ENCODE measurements at places on chromosomes 3 and 15.

GRCh38 chr15:68492855-68493254, 60.9 kb upstream of the ITGA11 start:
- no peak for DNase-seq

DNA sequence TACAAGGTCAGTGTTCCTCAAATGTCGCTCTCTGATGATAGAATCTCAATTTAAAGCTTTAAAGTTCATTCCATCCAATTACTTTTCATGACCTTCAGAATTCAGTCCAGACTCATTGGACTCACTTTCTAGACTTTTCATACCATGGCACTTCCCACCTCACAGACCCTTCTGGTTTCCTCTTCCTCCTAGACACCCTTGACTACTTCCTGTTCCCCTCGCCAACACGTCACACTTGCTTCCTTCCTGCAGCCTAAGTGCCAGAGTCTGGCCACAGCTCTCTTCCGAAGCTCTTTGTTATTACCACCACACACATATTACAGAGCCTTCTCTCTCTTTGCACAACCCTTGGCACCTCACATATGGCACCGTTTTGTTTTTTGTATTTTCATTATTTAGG, 59.1 kb upstream of the UMPS start:
- DNase-seq = no peak

DNA sequence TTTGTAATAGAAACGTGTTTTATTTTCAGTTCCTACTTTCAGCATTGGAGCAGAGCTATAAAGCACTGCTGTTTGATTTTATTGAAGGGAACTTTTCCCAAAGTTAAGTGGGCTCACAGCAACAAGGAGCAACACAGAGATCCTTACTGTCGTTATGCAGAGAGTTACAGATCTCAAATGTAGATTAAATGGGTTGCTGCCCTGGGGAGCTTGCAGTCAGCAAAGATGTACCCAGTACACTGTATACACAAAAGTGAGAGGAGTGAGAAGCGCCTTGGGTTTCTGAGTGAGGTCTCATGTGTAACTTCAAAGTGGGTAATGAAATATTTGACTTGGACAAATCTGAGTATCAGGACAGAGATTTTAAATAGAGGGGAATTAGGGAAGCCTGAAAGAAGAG, 47.7 kb downstream of the MED12L start:
- no peak for DNase-seq

DNA sequence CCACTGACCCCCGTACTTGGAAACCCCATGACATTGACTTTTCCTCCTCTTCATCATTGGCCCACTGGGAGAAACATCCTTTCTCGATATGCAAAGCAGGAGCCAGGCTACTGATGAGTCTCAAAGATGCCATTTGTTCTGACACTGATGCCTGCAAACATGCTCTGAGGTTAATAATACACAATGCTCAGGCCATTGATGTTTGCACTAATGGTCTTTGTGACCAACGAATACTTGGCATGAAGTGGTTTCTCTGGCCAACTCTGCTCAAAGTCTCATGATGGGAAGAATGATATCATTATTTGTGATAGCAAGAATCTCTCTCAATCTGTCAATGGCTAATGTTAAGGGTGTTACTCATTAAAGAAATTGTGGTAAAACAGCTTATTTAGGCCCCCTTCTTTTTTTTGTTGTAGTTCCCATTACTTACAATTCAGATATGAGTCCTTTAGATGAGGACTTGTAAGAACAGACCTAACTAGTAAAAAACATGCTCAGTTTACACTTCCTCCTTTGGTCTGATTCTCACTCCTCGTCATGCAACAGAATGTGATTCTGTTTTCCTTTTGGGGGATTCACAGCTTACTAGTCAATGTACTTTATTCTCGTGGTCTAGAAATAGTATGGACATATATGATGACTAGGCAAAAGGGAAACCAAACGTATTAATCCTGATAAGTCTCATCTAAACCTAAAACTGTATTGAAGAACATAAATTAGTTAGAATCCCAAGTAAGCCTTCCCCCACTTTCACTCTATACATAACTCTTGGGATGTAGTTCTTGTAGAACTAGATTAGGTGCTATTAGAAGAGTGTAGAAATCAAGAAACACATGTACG, 488.8 kb upstream of the DPPA4 start:
- DNase-seq = no peak

DNA sequence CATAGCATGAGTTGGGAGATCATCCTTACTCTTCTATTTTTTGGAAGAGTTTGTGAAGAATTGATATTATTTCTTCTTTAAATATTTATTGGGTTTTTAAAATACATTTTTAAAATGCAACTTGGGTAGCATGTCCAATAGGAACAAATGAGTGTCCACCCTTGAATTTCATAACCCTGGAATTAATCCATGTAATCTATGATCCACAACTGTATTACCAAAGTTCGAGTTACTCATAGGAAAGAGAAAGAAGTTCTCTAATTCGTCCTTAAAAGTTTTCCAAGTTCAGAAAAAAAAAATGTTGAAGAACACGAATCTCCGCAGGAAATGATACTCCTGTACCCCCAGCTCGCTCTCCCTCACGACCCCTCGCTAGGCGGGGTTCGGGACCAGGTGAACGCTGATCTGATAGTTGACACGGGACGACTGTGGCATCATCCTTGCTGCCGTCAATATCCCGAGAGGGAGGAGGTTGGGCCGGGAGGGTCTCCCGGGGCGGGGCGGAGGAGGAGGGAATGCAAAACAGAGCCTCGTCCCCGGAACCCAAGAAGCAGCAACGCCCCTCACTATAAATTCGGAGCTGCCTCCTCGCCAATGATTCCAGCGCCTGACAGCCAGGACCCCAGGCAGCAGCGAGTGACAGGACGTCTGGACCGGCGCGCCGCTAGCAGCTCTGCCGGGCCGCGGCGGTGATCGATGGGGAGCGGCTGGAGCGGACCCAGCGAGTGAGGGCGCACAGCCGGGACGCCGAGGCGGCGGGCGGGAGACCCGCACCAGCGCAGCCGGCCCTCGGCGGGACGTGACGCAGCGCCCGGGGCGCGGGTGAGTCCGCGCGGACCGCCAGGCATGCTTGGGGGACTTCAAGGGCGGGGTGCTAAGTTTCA, at the start of gene AGTR1:
Gene AGTR1, plus strand, starts transcription at position 598 of the 884 bp plus-strand sequence. CDS start 43,133 bp downstream, outside the sequence.
- DNase-seq = no peak

DNA sequence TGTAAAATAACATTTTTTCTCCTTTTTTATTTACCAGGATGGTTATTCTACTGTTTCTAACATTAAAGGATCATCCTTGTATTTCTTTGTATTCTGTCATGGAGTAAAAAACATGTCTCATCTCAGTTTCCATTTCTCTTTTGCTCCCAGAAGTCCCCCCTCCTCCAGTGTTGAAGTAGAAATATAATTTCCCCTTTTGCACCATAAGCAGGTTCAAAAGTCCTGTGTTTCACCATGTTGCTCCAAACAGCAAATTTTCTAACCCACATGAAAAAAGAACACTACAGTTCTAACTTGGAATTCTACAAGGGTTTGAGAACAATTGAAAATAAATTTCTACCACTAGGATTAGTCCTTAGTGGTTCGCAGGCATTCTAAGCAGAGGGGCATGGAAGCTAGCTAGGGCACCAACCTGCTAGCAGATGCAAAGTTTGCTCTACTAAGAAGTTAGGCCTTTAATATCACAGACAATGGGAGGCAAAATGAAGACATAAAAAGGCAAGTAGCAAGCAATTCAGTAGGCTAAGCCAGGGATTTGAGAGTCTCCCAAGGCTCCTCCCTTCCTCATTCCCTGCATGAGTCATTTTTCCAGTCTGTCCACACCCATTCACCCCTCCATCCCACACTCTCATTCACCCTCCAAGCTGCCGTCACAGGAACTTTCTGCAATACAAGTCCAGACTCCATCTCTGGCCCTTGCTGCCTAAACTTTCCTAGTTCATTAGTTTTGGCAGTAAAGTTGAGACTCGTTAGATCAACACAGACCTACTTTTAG, 2.3 kb upstream of the MBNL1 start:
- no peak for DNase-seq

DNA sequence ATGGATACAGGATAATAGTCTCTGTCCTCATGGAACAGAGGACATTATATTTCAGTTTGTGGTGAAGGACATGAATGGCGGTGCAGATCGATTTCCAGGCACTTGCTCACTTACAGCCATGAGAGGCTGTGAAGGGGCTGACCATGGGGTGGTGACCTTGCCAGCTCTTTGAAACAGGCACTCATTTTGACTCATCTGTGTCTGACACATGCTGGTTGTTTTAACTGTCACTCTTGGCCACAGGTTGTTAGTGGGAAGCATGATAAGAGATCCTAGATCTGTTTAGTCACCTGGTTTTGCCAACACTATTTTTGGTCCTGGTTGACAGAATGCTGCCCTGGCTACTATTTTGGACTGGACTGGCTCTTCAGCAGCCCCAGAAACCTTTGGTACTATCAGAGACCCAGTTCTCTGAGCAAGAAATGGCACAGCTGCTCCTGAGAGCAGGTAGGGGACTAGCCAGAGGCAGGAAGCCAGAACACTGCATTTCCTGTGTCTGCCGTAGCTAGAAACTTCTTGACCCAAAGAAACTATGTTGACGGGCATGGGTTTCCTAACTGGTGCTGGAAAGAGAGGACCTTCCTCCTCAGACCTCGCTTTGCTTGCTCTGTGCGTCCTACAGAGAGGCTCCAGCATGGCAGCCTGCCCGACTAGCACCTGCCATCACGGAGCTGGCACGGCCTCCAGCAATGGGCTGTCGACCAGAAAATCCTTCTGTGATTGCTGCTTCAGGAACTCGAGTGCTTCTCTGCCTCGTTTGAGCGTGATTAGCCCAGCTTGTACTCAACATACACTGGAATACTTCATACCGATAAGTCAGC, 6.3 kb downstream of the PXYLP1 start:
- DNase-seq = no peak

- no peak for DNase-seq
Observed at GRCh38 chr3:59609657-59610348, 560.0 kb upstream of the CFAP20DC start.

DNA sequence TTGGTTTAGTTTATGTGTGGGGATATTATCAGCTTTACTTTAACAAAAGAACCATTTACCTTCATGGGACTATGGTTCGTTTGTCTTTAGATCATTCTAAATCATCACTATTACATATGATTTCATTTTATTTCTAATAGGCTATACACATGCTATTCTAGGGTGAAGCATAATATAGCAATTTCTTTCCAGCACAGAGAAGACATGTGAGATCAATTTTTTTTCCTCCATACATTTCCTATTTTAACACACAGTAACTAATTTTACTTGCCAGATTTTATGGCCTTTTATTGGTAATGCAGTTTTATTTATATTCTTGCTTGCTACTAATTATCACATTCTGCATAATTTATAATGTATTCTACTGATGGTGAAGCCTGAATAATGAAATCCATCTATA, 287.1 kb downstream of the ROBO1 start:
- DNase-seq = no peak

DNA sequence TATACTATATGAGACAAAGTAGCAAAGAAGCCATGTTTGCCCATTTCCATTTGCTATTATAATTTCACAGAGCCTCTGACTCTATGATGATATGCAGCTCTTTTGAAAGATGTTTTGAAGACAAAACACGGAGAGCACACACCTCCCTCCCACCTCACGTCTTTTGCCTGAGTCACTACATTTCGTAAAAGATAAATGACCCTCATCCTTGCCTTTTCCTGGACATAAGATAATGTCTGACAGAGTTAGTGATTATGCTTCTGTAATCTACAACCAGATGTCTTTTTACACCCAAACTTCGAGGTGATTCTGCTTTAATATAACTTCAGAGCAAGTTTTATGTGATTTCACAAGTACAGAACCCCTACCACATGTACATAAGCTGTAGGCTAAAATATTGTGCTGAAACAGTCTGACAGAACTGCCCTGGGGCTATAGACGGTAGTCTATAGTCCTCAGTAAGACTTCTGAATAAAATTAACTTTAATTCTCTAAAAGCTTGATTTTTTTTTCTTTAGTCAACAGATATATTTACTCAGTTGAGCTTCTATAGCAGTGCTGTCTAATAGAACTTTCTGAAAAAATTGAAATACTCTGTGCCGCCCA, 99.9 kb downstream of the CD200R1L start:
- no peak for DNase-seq
